ENCODE measurements at places on chromosomes 3 and 15.

DNA sequence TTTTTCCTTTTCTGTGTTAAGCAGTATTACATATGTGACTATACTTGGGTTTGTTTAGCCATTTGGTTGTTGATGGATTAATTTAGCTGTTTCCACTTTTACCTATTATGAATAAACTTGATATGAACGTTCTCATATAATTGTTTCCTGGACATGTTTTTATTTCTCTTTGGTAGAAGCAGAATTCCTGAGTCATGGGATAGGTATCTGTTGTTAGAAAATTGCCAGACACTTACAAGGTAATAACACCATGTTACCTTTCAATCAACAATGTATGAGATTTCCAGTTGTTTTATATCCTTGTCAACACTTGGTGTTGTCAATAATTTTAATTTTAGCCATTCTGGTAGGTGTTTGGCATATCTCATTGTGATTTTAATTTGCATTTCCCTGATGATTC, 475.4 kb downstream of the IGSF11 start:
- no peak for DNase-seq

GRCh38 chr15:82680200-82681102, 29.2 kb downstream of the AP3B2 start:
- DNase-seq = peak; percentile 80

GRCh38 chr3:116647996-116648395, 61.6 kb upstream of the TUSC7 start:
- no peak for DNase-seq

DNA sequence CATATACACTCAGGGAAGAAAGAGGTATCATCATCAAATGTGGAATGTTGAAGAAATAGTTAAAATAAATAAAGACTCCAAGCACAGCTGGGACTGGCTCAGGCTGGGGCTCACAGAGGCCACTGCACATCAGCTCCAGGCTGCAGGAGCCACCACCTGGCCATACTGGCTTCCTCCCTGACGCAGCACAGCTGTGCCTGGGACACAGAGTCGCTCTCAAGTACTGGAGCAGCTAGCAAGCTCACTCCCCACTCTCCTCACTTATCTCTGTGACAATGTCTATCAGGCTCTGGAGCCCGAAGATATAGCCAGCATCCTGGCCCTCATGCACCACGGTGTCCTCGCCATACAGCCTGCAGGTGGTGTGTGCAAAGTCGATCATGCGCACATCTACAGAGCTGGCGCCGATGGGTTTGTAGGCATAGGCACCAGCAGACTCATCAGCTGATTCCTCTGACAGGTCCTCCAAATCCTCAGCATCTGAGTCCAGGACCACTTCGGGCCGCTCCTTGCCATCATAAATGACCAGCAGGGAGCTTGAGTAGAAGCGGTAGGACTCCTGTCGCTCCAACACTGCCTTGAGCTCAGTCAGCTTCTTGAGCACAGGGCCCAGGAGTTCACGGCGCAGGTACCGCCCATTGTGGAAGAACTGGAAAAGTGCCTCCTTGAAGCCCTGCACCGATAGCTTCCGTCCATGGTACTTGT, 2.5 kb upstream of the NCKIPSD start:
- no peak for DNase-seq

- DNase-seq = no peak
Measured at GRCh38 chr3:58356054-58356453, 23.4 kb downstream of the PXK start.

Measured in stimulated activated CD8-positive, alpha-beta memory T cell treated with anti-CD3 and anti-CD28 coated beads, Interleukin-7, amount 100 ng/mL, for 4 hours (primary cell).